Fibroblast of skin of left quadriceps (primary cell): ENCODE measurements at places on chromosomes 2 and 18.

GRCh38 chr2:102983786-102984185, 222.0 kb downstream of the TMEM182 start:
- DNase-seq = no peak

DNA sequence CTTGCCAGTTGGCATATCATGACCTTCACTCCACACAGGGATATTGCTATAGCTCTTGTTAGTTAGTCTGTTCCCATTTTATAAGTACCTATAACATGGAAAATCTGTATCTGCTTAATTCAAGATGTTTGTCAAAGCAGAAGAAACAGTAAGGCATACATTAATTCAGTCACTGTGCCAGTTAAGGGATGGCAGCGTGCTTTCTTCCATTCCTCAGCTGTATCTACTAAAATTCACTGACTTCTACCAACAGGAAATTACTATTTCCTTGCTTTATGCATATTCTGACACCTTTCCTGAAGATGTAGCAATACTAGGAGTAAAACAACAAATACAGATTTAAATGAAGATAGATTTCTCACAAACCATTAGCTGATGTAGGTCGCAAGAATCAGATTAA, 59.9 kb downstream of the RNF152 start:
- DNase-seq = no peak

DNA sequence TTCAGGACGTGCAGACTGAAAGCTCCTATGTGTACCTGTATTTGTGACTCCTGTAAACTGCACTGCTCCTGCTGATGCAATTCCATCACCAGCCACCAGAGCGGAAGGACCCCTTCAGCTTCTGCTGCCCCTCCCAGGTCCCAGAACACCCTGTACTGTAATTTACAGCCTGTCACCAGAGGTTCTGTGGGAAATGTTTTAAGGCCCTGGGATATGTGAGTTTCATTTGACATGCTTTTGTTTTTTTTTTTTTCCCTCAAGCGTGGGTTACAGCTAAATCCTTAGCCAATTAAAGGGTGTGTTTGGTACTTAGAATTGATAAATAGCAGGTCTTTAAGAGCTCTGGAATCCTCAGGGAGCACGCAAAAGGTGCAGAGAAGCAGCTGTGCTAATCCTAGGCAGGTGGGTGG, 79.4 kb downstream of the KCTD1 start:
- DNase-seq = no peak

GRCh38 chr2:231188506-231189170, 9.8 kb upstream of the ARMC9 start:
- no peak for DNase-seq

GRCh38 chr18:67644226-67644625, 127.7 kb upstream of the DSEL start:
- DNase-seq = no peak

DNA sequence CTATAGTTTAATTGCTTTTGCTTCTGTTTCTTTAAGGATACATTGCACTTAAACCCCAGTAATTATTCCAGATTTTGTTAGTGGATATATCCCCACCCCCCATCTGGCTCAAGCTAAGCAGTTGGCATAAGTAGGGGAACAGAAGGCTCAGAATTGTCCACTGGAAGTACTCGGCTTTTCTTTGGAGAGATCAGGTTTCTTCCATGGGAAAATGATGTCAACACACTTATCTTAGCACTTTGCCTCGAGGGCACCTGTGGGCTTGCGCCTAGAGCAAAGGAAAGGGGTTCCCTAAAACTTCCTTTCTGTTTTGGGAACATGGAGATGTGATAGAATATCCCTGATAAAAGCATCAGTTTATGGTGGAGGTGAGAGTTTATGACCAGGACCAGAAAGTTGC, 130.6 kb downstream of the FMNL2 start:
- no peak for DNase-seq

DNA sequence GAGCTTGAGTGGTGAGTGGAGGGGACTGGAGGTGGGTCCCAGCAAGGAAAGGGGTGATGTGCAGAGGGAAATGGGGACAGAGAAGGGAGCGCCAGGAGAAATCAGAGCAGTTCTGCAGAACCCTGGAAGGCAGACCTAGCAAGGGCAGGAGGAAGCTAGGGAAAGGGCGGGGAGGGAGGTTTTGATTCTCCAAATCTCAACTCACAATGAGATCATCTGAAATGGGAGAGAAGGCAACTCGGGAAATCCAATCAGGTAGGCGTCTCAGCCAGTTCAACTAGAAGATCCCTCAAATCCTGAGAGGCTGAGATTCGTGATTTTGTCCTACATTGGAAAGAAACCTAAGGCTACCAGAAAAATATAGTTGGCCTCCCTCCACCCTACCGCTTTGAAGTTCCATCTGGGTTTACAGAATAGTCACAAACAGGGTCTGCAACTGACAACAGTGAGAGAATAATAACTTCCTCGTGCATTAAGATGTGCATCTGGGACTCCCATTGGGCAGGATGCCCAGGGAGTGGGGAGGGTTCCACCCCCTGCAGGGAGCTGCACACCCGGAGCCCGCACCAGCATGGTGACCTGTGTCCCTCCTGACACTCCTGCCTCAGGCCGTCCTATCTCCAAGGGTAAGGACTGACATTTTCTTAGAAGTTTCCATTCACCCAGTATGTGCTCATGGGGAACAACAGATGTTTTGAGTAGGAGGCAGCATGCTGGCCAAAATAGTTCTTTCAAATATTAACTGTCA, 113.3 kb upstream of the ODC1 start:
- no peak for DNase-seq

DNA sequence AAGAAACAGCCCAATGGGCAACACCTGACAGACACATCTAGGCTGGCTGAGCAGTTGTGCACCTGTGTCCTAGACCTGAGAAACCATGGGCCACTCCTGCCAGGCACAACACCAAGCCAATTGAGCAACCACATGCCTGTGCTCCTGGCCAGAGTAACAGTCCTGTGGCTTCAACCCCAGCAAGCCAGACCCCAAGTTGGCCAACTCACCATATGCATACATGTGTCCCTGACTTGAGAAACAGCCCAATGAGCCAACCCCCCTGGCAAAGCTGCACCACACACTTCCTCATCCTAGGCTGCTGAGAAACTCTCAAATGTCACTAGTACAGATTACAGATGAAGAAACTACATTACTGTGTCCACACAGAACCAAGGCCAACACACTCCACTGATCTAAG, 36.6 kb downstream of the USP34 start:
- no peak for DNase-seq

GRCh38 chr2:188307850-188308283, 16.2 kb downstream of the GULP1 start:
- no peak for DNase-seq

DNA sequence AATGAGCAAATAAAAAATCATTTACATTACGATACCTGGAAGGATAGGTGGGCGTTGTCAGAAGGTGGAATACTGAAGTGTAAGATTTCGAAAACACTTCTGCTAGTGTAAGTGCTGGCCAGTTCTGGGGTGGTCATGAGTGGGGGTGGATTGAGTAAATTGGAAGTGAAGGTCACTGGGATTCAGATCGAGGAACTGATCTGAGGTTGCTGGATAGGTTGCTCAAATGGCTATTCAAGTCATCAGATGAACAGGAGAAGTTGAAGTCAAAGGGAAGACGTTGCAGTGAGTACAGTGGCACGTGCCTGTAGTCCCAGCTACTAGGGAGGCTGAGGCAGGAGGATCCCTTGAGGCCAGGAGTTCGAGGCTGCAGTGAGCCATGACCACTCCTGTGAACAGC, 95.7 kb downstream of the MALT1 start:
- DNase-seq = no peak

- peak; percentile 71 for DNase-seq
These were observed 145.4 kb upstream of the SPOPL start for GRCh38 chr2:138356178-138356577.

- no peak for DNase-seq
These were observed 101.5 kb upstream of the MGAT5 start for GRCh38 chr2:134152045-134153010.

GRCh38 chr2:1815053-1815452, 70.7 kb upstream of the PXDN start:
- no peak for DNase-seq

DNA sequence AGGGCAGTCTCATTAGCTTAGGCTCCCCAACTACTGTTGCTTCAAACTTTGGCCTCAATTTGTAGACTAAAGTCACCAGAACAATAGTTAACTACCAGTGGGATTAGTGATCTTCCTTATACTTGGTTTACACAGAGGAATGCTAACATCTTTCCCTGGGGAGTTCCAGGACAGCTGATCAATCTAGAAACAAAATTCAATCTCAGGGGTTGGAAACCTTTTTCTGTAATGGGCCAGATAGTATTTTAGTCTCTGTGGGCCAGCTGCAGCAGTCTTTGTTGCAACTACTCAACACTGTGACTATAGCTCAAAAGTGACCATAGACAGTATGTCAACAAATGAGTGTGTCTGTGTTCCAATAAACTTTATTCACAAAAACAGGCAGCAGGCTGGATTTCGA, 85.7 kb downstream of the METTL8 start:
- no peak for DNase-seq

- DNase-seq = no peak
These were observed 4.2 kb downstream of the UXS1 start for GRCh38 chr2:106189764-106190468.

DNA sequence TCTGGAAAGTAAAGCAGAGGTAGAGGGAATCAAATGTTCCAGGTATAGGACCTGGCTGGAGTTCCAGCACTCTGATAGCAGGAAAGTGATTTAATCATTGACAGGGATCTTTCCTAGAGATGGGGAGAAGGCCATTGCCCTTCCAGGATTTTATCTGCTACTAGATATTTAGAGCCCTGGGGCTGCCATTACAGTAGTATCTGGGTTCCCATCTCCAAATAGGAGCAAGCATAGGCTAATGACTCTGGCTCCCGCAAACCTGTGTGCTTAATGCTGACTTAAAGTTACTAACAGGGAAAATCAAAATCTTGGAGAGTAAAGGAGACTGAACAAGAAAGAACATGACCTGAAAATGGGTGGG, 297.6 kb upstream of the CCDC68 start:
- no peak for DNase-seq

- DNase-seq = peak; percentile 51
These were observed 108.8 kb downstream of the MTCL1 start for GRCh38 chr18:8814206-8814605.

GRCh38 chr2:67825476-67825875, 237.3 kb downstream of the C1D start:
- DNase-seq = peak; percentile 22

DNA sequence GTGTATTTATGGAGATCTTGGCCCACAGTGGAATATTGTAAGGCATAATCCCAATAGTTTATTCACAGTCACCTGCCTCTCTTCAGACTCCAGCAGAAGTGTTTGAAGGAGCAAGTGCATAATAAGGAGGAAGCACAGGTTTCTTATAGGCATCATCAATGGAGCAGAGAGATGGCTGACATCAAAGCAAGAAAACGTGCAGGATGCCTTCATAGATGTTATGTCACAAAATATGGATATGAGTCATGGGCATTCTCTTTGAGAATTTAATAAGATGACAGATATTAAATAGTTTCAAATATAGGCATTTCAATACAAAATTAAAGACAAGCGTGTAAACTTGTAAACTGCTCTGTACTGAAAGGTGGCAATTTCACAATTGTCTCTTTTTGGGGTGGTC, 4.0 kb upstream of the RND3 start:
- DNase-seq = no peak

- no peak for DNase-seq
These were observed 659 bp downstream of the CHMP1B start for GRCh38 chr18:11851806-11852337.

DNA sequence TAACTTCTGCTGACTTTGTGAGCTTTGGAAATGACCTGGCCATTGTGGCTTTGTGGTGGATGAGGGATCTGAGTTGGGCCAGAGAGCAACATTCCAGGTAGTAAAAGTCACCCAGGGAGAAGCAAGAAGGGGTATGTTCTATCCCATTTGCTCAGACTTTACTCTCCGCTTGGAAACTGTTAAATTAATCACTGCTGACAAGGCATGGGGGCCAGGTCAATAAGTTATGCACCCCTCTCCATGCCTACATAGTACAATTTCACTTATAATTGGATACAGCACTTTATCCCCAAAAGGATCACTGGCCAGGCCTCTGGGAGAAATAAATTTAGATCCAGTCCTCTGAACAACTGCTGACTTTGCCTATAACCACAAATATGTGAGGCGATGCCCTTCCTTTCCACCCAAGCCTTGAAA, 92.1 kb downstream of the RPRM start:
- DNase-seq = peak; percentile 10

DNA sequence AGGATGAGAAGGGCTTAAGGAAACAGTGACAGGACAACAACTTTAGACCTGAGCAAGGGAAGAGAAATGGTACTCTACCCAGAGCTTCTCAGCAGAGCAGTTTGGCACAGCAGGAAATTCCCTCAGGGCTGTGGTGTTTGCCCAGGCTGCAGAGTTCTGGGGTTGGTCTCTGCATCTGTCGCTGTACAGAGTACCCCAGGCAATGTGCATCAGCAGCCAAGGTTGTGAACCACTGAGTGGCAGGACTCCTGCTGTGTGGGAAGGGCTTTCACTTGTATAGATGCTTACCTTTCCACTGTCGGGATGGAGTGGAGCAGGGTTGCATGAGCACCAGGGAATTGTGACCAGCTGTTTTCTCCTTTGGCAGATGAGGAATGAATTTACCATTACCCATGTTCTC, 21.2 kb downstream of the STAMBP start:
- no peak for DNase-seq

GRCh38 chr18:31155498-31155897, 7.2 kb downstream of the DSC1 start:
- DNase-seq = no peak

DNA sequence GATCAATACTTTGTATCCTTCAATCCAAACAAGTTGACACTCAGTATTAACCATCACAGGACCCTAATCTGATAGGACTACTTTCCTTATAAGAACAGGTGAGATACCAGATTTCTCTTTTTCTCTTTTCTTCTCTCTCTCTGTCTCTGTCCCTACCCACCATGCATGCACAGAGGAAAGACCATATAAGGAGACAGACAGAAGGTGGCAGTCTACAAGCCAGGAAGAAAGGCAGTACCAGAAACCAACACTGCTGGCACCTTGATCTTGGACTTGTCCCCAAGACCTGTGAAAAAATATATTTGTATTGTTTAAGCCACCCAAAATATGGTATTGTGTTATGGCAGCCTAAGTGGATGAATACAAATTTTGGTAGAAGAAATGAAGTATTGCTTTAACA, 156.2 kb upstream of the KCNH7 start:
- DNase-seq = no peak

DNA sequence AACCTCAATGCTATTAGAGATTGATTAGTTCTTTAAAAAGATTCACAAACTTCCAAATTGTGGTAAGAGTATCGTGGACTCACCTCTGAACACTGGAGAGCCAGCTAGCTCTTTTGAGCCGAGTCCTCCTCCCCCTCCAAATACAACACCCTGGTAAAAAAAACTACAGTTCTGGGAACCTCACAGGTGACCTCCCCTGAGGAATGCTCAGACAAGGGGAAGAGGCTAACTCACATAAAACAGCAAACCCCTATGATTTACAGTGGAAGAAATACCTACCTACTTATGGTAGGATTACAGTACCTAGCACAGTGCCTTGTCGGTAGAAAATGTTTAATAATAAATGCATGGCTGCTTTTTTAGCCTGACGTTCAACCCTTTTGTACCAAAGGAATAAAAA, 8.4 kb downstream of the ZNF24 start:
- DNase-seq = no peak
